Endothelial cell of umbilical vein (primary cell): ENCODE measurements at places on chromosomes 5 and 9.

- DNase-seq, result no peak
Measured at GRCh38 chr9:133585481-133586351, 23.5 kb downstream of the FAM163B start.

GRCh38 chr9:108967916-108968315 is 33.7 kb downstream of the ABITRAM start:
- no peak for DNase-seq

DNA sequence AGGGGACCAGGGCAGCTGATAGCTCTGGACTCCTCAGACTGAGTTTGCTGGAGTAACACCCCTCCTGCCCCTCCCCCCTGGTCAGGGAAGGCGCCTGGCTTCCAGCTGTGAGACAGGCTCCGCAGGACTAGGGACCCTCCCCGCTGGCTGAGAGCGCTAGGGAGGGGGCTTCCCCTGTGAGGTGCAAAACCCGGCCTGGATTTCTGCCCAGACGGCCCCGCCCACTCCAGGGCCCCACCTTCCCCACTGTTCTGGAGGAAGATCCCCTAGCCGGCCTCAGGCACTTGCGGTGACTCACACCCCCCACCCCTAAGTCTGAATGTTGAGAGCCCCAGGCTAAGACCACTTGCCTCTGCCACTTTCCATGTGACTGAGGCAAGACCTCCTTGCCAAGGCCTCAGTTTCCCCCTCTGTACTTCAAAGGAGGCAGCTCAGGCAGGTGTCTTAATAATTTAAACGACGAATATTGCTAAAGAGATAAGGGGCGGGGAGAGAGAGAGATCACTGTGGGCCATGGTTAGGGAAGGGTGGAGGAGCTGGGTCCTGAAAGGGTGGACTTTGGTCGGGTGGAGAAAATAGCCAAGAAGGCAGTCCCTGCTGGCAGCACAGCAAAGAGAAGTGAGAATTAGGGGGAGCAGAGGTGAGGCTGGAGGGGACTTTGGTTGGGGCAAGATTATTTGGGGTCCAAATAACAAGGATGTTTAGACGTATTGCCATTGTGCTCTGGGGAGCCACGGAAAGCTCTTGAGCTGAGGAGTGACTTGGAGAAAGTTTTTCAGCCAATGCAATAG is 1.0 kb upstream of the DAB2IP start:
- peak; percentile 65 for DNase-seq

GRCh38 chr5:94793113-94793815 is 174.8 kb downstream of the SLF1 start:
- DNase-seq, result peak; percentile 30

GRCh38 chr5:169106911-169107706 is 193.8 kb downstream of the SLIT3 start:
- no peak for DNase-seq

- DNase-seq, result no peak
Measured at GRCh38 chr9:115482747-115483146, 364.8 kb upstream of the TNC start.

DNA sequence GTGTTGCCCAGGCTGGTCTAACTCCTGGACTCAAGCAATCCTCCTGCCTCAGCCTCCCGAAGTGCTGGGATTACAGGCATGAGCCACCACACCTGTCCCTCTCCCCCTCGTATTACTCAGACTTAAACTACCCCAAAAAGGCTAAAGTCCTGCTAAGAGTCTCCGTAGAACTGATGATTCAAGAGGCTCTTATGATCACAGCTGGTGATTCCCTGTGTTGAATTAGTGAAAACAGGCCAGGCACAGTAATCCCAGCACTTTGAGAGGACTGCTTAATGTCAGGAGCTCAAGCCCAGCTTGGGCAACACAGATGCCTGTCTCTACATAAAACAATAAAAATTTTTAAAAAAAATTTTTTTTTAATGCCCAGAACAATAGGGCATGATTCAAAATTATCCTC is 9.2 kb downstream of the CDC26 start:
- DNase-seq, result no peak

GRCh38 chr5:102295534-102296177 is 428 bp downstream of the SLCO4C1 start:
- DNase-seq, result no peak

- no peak for DNase-seq
Measured at GRCh38 chr9:121048618-121049017, 1.5 kb downstream of the C5 start.

DNA sequence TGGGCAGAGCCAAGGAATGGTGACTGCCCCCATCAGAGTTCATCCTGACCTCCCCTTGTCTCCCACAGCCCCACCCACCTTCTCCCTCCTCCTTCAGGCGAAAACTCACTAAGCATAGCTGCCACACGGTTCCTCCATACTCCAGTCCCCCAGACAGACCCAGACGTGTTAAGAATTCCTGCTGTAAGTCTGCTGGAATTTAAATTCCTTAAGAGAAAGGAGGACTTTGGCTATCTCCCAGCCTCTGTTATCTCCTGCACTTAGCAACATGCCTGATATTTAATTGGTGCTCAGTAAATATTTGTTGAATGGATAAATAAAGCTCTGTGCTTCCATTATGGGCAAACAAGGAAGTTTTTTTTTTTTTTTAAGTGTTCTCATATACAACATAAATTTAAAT is 213.7 kb downstream of the RFK start:
- DNase-seq, result no peak

- no peak for DNase-seq
Measured at GRCh38 chr5:56601641-56602071, 213.7 kb upstream of the MAP3K1 start.

GRCh38 chr5:173923218-173924095 is 35.3 kb downstream of the CPEB4 start:
- peak; percentile 65 for DNase-seq

- DNase-seq, result no peak
Measured at GRCh38 chr5:98433673-98434072, 339.8 kb upstream of the RGMB start.

DNA sequence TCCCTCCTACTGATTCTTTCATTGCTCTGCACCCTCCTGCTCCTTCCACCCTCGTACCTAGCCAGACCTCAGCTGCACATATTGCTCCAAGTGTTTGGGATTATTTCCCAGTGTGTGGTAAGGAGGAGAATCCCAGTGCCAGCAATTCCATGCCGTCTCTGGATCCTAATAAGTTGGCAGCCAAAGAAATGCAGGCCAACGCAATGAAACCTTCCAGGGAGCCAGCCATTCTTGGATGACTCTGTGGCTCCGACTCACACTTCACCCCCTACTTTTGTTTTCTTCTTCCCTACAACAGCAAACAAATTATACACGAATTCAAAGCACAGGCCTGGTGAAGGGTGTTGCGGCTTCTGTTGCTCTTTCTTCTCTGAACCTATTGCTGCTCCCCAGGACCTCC is 82.5 kb upstream of the SLC1A3 start:
- DNase-seq, result no peak

- DNase-seq, result no peak
Measured at GRCh38 chr5:88659529-88660263, 223.3 kb downstream of the MEF2C start.

- DNase-seq, result no peak
Measured at GRCh38 chr5:159864885-159865691, 51.2 kb upstream of the ADRA1B start.

DNA sequence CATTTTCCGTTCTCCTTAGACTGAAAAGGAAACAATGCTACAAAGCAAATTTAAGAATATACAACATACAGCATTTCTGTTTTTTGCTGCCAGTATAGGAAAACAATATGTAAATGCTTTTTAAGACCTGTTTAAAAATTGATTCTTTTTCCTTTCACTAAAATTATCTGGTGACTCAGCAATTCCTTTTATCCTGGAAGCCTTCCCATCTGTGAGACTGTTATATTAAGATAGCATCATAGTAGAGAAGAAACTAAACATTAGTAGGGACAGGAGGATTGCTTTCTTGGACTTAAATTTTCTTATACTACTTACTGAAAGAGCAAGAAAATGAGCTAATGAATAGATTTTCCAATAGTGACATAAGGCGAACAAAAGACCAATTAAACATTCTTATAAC is 30.0 kb upstream of the GPR21 start:
- peak; percentile 83 for DNase-seq

- DNase-seq, result no peak
Measured at GRCh38 chr9:13386935-13387733, 107.6 kb upstream of the MPDZ start.

- no peak for DNase-seq
Measured at GRCh38 chr5:31656806-31657205, 17.9 kb downstream of the PDZD2 start.

DNA sequence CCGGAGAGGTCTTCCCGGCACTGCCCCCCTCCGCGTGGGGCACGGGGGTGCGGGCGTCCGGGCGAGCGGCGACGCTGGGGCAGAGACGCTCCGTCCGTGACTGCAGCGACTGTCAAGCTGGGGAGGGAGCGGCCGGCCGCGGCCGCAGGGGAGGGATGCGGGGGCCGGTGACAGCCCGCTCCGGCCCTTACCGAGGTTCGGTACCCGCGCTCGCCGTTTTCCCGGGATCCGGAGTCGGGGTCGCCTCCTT is 400 bp downstream of the KDM4C start:
- DNase-seq, result no peak

- peak; percentile 28 for DNase-seq
Measured at GRCh38 chr5:97019435-97020117, 83.7 kb downstream of the LNPEP start.

- DNase-seq, result no peak
Measured at GRCh38 chr9:127124111-127124531, 1.7 kb upstream of the ANGPTL2 start.

DNA sequence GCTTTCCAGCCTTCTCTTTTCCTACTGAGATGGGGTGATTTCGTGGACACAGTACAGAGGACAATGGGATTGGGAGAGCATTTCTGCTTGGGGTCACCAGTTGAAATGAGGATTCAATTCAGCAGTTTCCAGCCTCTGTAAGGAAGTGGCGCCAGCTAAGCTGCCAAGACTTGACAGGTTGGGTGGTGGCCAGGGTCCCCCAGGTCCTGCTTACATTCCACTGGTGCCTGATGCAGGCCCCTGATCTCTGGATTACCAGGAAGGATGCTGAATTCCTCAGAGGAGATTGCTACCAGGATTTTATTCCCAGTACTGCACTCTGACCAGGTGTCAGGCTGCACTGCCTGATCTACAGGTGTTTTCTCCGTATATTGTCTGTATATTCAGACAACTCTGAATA is 119.7 kb downstream of the PSD2 start:
- DNase-seq, result no peak

- DNase-seq, result peak; percentile 26
Measured at GRCh38 chr9:105257809-105258208, 13.4 kb downstream of the SLC44A1 start.

DNA sequence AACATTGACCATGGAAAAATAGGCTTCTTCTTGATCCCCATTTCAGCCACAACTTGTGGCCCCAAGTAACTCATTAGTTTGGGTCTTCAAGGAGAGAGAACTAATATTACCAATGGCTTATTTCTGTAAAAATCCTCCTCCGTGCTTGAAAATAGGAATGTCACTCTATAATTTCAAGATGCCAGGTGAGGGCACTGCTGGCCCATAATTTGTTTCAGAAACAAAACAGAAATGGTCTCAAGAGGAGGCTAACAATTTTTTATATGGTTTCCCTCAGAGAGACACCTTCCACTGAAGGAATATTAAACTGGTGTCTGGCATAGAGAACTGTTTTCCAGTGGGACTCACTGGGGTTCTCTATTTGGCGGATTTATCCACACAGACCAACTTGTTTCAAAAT is 437.0 kb upstream of the TRPC7 start:
- peak; percentile 58 for DNase-seq

GRCh38 chr9:34995670-34996060 is 6.1 kb downstream of the DNAJB5 start:
- peak; percentile 42 for DNase-seq

DNA sequence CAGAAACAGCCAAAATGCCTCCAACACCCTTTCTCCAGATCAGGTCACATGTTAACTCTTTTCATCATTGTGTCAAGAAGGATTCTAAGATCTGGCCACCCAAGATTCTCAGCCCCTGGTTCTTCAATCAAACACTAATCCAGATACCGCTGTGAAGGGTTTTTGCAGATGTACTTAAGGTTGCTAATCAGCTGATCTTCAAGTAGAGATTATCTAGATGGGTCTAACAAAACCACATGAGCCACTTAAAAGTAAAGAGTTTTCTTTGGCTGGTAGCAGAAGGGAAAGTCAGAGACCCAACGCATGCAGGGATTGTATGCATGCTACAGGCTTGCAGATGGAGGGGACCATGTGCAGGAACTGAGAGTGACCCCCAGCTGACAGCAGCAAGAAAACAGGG is 267.9 kb downstream of the CDK5RAP2 start:
- DNase-seq, result no peak

GRCh38 chr9:77149879-77150278 is 27.5 kb upstream of the VPS13A start:
- DNase-seq, result no peak

DNA sequence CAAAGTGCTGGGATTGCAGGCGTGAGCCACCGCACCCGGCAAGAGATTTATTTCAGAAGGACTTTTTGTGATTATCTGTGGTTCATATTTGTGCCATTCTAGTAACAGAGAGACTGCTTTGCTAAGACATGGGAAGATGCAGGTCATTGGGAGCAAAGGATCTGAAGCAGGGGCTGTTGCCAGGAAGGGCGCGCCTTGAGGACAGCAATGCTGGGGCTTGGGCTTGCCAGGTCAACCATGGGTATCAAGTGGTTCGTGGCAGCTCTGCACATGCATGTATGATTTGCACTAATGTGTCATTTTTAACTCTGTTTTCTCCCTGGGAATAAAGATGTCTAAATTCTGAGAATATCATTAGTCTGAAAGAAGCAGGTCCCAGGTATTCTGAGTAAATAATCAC is 17.0 kb downstream of the ADAMTS2 start:
- DNase-seq, result no peak

DNA sequence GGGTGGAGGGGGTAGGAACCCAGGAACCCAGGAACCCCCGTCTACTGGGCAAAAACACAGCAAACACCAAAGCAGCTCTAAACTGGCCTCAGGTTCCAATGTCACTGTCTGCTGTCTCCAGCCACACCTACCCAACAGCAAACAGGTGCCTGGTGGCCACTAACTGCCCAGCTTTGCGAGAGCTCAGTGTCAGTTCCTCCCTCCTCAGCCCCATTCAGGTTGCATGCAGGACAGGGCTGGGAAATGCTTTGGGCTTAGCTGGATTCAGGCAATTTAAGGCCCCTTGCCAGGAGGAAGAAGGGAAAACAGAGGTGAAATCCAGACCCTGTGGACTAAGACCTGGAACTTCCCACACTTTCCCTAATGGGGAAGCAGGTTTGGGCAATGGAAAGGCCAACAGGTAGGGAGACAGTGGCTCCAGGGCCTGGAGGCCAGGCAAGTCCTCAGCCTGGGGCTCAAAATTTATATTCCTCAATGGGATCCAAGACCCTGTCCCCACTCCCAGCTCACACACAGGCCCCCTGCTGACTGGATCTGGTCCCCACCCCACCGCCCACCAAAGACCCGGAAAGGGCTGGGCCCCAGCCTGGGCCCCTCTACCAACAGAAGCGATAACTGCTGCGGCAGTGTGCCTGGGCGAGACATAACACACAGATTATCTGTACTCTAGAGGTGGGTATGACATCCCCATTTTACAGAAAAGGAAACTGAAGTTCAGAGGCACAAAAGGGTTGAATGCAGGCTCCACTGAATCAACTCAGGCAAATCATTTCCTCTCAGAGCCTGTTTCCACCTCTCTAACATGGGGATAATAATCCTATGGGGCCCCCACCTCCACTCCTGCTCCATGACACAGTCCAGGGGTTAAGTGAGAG is 3.5 kb downstream of the EEIG1 start:
- no peak for DNase-seq

- DNase-seq, result no peak
Measured at GRCh38 chr5:137619191-137619870, 116.6 kb downstream of the KLHL3 start.

- DNase-seq, result no peak
Measured at GRCh38 chr9:3507395-3508077, 18.3 kb downstream of the RFX3 start.

GRCh38 chr9:13513716-13514444 is 234.4 kb upstream of the MPDZ start:
- peak; percentile 9 for DNase-seq
